Stimulated activated CD4-positive, alpha-beta T cell treated with anti-CD3 and anti-CD28 coated beads, Interleukin-12 subunit alpha, Interleukin-12 subunit beta, amount 100 ng/mL, for 48 hours (primary cell): ENCODE measurements at places on chromosomes 5 and 9.

DNA sequence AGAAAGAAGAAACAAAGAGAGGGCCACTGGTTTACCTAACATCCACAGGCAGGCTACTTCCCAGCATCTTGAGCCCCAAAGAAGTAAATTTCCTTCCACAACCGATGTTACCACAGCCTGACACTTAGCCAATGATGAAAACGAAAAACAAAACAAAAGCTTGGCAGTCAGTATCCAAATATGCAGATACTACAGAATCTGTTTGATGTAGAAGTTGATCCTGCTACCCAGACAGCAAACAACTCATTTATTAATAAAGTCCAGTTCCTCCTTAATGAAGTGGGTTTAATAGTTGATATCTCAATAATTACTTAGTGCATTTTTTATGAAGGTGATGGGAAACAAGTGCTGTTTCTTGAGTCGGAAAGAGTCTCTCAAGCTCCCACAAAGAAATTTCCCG is 67.1 kb upstream of the GABRP start:
- DNase-seq = no peak

- DNase-seq = no peak
Observed at GRCh38 chr9:131972889-131973288, 106.8 kb downstream of the MED27 start.

GRCh38 chr5:150517272-150518152 is 9.6 kb downstream of the NDST1 start:
- no peak for DNase-seq

DNA sequence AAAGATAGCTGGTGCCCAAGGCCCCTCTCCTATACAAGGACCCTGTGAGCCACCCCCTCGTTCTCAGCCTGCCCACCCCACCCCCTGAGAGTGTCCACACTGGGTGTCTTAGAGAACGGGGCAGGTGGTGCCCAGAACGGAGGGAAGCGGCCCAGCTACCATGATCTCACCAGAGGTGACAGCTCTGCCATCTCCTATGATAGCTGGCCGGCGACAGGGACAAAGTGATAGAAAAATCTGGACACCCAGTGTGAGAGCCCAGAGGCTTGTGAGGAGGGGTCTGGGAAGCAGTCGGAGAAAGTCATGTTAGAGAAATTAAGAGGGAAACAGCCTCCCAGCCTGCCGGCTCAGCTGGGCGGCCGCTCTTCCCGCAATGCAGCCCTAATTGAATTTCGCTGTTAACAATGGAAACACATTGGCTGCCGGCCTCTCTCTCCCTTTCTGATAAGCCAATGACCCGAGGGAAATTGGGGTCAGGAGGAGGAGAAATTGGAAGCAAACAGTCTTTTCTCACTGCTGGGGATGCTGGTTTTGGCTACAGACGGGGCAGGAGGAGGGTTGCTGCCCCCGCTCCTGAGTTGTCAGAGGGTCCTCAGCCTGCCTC is 32.3 kb downstream of the HK3 start:
- no peak for DNase-seq

- no peak for DNase-seq
Observed at GRCh38 chr5:73952872-73953271, 326.9 kb downstream of the ARHGEF28 start.

GRCh38 chr5:149583394-149583793 is 2.1 kb downstream of the ARHGEF37 start:
- DNase-seq = no peak

DNA sequence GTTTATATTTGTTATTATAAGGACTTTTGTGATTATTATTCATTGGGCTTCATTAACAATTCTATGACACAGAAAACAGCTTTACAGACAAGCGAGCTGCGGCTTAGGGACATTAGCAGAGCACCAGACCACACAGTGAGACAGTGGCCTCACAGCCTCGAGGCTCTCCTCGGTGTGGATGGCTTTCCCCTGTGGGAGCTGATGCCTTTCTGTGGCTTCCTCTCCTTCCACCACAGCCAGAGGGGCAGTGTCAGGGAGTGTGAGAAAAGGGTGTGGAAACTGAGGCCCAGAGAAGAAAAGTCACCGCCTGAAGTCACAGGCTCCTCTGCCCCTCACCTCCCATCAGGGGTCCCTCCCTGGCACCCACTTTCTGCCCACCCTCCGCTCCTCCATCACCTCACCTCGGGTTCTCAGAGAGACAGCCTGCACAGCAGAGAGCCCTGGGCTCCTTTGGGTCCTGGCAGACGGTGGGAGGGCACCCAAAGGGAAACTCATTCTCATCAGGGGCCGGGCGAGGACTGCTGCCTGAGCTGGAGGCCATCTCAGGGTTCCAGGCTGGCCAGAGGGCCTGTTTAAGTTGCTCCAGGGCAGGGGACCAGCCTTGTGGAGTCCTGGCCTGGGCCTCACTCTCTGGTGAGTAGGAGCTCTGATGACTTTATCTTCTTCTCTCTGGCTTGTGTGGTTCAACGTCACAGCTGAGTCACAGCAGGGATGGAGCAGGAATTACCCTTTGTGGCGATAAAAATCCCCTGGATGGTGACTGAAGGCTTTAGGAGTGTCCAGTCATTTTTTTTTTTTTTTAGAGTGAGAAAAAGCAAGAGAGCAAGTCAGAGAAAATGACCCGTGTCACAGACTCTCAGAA is 830 bp downstream of the TRAF1 start:
- peak; percentile 86 for DNase-seq

GRCh38 chr9:129860653-129861446 is 25.6 kb downstream of the USP20 start:
- no peak for DNase-seq

GRCh38 chr9:1337169-1337568 is 287.0 kb downstream of the DMRT2 start:
- DNase-seq = no peak

DNA sequence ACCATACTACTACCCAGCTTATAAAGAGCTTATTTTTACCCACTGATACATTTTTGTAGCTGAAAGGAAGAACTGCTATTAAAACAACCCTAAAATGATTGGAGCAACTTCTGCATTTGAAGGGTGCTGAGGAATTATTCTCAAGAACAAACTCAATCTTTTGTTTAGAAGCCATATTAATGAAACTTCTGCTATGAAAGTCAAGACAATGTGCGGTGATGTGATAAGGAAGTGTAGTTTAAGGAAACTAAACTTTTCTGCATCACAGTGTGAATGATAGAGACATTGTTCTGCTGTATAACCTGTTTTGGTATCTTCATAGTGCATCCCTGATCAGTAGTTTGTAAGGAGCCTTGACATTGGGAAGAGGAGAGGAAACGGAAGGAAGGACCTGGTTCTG is 408.5 kb downstream of the TMEM38B start:
- DNase-seq = no peak

- DNase-seq = no peak
Observed at GRCh38 chr9:132087438-132088030, 7.9 kb upstream of the MED27 start.

DNA sequence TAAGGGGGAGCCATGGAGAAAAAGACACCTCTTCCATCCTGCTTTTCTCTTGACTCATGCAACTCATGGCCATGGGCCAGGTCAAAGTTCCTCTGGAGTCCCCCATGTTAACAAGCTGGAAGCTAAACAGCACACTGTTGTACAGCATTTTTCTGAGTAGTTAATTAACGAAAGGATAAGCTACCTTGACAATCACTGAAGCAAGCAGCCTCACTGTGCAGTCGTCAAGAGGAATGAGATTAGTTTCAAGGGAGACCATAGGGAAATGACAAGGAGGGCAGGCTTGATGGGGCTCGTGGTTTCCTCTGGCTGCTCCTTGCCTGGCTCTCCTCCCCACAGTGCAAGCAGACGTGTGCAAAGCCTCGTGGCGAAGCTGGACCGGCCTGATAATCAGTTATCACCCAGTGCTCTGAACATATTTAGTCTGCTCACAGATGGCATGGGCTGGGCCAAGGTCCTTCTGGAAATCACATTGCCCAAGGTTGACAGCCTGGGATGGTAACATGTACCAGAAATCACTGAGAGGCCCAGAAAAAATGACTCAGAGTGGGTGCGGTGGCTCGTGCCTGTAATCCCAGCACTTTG is 209.5 kb downstream of the SLIT3 start:
- DNase-seq = no peak

- DNase-seq = no peak
Observed at GRCh38 chr5:173302546-173303155, 25.6 kb downstream of the STC2 start.

GRCh38 chr5:158278216-158278925 is 419.4 kb upstream of the CLINT1 start:
- no peak for DNase-seq

- DNase-seq = no peak
Observed at GRCh38 chr9:135888126-135888765, 19.1 kb downstream of the CAMSAP1 start.

- no peak for DNase-seq
Observed at GRCh38 chr9:88498880-88499279, 36.1 kb upstream of the NXNL2 start.

DNA sequence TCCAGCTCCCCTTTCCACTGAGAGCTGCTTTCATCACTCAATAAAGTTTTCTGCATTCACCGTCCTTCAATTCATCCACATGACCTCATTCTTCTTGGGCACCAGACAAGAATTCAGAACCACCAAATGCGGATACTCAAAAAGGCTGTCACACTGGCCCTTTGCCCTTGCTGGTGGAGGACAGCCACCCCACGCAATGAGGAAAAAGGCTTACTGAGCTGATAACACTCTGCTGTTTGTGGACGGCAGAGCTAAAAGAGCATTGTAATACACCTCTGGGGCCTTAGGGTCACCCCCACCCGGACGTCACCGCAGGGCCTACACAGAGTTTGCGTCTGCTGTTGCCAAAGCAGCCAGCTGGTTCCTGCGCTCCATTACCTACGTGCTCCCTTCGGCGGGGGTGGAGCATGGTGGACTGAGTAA is 51.2 kb upstream of the ZNF608 start:
- DNase-seq = no peak

- DNase-seq = no peak
Observed at GRCh38 chr9:69885931-69886330, 65.3 kb downstream of the CFAP95 start.

DNA sequence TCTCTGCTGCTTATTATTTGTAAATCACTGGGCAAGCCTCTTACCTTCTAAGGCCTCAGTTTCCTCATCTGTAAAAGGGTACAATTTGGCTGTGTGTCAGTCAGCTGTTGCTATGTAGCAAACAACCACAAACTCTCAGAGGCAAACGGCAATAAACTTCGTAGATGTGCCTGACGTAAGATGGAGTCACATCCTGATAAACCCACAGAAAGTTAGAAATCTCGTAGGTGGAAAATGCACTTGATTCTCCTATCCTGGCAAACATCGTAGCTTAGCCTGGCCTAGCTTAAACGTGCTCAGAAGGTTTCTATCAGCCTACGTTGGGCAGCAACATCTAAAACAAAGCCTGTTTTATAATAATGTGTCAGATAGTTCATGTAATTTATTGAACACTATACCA is 35.0 kb upstream of the UNC5A start:
- DNase-seq = no peak

DNA sequence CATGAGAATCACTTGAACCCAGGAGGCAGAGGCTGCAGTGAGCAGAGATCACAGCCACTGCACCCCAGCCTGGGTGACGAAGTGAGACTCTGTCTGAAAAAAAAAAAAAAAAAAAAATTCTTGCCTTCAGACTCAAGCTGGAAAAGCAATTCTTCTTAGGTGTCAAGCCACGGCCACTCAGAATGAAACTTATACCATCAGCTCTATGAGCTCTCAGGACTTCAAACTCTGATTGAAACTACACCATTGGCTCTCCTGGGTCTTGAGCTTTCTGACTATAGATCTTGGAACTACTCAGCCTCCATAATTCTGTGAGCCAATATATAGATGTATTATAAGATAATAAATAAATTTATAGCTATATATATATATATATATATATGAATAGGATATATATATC is 12.9 kb upstream of the FGF10 start:
- no peak for DNase-seq

DNA sequence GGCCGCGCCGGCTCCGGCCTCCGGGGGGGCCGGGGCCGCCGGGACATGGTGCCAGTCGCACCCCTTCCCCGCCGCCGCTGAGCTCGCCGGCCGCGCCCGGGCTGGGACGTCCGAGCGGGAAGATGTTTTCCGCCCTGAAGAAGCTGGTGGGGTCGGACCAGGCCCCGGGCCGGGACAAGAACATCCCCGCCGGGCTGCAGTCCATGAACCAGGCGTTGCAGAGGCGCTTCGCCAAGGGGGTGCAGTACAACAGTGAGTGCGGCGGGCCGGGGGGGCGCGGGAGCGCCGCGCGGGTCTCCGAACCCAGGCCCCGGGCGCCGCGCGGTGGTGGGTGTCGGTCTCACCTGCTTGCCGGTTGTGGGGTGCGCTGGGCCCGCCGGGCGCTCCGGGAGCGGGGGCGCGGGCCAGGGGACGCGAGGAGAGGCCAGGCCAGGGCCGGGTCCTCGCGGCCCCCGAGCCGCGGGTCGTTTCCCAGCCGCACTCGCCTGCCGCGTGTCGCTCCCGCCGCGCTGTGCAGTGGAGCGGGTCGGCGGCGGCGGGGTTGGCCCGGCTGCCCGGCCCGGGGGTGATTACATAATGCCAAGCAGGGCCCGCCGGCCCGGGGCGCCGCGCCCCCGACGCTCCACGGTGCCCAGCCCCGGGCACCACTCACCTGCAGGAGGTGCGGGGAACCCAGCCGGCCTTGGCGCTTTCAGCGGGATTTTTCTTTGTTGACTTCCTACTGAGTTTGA is 492 bp downstream of the RABL6 start:
- DNase-seq = peak; percentile 21

GRCh38 chr9:78030553-78031443 is 813 bp downstream of the GNAQ start:
- peak; percentile 27 for DNase-seq

DNA sequence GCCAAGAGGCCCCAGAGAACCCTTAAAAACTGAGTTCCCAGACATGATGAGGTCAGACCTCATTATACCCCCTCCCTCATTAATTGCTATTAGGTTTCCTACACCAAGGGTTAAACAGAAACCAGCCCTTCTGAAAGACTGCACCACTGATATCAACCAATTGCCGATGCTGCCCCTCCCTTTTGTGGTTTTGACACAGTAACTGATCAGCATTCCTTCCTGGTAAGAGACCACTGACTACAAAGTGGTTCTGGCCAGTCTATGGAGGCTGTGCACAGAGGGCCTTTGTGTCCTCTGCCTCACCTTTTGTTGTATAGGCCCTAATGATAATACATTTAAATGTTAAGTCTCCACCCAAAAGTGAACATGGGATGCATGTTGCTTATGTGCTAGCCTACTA is 201.5 kb downstream of the FRMD3 start:
- DNase-seq = no peak

- DNase-seq = no peak
Observed at GRCh38 chr9:126499005-126499910, 114.5 kb upstream of the LMX1B start.

- no peak for DNase-seq
Observed at GRCh38 chr5:113039934-113040285, 63.3 kb downstream of the DCP2 start.

DNA sequence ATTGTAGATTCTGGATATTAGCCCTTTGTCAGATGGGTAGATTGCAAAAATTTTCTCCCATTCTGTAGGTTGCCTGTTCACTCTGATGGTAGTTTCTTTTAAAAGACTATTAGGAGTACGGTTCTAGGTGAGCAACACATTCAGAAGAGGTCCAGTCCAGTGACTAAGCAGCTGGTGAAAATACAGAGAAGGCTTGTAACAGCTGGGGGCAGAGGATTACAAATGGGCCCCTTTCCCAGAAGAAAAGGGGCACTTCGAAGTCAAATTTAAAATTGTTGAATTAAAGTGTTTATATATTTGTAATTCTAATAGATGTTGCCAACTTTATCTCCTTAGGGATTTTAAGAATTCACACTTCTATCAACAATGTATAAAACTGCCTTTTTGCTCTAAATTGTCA is 720.5 kb downstream of the TLE4 start:
- DNase-seq = no peak
